Memory B cell (primary cell): ENCODE measurements at places on chromosomes 7 and 10.

GRCh38 chr7:150823043-150823442 is 22.5 kb downstream of the TMEM176A start:
- no peak for DNase-seq

GRCh38 chr7:157010588-157011332 is at the start of gene MNX1:
Gene MNX1 (minus strand): TSS chr7:157010663. CDS start chr7:157010350, 313 bp downstream.
- no peak for DNase-seq

DNA sequence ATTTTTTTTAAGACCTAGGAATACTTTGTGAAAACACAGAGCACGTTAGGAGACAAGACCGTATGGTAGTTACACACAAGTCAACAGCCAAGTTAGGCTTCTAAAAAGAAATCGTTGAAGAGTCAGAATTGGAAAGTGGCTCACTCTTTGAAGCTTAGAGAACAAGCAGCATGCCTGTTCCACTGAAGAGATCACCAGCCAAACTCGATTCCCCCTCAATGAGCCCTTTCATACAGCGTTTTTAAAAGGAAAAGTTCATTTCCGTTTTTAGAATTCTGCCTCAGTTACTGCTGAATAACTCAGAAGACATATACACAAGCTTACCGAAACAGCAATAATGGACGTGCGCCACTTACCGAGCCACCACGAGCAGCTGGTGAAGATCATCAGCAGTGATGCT is 41.0 kb downstream of the MCMBP start:
- DNase-seq: no peak

DNA sequence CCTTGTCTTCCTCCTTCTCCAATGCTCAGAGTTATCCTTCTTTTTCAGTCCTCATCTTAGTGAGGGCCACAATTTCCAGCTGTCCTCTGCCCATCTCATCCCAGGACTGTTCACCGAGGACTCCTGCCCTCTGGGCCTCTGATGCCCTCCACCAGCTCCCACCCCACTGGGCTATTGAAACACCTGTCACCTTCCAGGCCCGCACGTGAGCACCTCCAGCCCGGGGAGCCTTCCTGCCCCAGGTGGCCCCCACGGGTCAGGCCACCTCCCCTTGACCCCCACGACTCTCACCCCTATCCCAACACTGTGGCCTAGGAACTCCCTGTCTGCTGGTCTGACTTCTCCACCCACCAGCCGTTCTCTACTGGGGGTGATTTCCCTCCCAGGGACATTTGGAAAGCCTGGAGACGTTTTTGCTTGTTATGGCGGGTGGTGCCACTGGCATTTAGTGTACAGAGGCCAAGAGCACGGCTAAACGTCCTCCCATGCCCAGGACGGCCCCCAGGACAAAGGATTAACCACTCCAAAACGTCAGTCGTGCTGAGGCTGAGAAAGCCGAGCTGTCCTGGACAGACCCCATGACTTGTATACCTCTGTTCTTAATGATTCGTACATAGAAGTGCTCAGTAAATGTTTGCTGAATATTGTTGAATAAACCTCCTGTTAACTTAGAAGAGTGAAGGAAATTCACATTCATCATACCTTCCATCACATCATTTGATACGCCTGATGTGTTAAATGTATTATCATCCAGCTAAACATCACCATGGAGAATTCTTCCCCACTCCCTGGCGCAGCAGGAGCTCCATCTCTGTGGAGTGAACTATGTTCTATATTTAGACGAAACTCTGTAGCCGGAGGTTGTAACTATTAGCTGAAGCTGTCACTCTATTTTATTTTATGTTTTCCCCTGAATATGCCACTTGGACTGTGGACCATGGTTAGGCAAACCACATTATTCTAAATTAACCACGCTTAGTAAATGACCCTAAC is 270.1 kb upstream of the SHH start:
- DNase-seq: no peak

DNA sequence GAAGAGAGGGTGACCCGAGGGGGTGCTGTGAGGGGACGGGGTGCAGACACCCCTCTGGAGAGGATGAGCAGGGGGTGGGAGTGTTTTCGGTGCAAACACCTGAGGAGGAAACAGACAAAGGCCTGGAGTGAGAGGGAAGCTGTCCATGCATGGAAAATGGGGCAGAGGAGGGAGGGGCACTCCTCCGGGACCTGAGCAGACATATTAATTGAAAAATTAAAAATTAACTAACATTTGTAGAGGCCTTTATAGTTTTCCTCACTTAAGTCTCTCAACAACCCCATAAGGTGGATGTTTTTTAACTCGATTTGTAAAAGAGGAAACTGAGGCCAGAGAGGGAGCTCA is 1.2 kb downstream of the VPS37D start:
- no peak for DNase-seq

DNA sequence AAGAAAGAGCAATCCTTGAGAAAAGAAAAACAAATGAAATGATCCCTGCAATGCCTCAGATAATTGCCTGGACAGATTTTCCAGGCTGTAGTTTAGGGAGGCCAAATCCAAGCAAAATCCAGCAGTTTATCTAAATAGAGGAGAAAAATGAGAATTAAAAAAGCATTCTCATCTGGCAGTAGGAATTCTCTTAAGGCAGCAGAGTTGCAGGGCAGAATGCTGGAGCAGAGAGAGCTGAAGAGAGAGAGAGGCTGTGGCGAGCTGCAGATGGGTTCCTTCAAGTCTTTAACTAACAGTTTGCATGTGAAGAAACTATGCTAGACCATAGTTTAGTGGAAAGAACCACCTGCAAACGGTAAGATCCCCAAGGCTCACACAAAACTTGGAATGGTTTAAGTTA is 6.0 kb upstream of the LIPA start:
- DNase-seq: no peak

DNA sequence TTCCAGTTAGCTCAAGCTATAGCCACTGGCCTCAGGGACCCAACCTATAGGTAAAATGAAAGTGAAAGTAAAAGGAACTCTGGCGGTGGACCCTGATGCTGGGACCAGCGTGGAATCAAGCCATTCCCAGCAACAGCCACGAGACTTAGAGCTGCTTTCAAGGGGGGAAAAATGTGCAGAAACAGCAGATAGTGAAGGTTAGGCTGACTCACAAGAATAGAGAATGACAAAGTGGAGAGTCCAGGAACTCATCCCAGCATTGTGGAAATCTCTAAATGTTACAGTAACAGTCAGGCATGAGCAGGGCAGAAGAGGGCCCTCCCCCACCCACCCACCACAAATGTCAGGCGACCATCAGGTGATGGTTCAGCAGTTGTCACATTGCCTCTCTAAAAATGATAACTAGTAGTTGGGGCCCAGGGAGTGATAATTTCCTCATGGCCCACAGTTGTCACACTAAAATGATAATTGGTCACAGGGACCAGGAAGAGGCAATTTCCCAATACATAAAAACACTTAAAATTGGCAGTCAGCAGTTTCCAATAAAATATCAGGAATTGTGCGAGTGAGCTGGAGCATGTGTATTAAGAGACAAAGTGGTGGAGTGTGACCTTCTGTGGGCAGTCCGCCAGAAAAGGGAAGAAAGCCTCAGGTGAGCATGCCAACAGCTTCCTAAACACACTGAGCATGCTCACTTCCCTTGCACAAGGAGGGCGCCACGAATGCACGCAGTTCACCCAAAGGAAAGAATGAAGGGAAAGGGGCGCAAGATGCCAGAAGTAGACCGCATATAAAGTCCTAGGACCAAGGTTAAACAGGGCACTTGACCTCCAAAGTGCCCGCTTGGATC is 129.8 kb upstream of the PPP1R3A start:
- no peak for DNase-seq

- DNase-seq: peak; percentile 53
Measured at GRCh38 chr10:114544045-114544659, 113.9 kb downstream of the ABLIM1 start.

GRCh38 chr7:26930201-26930600 is 65.8 kb upstream of the SKAP2 start:
- no peak for DNase-seq

- no peak for DNase-seq
Measured at GRCh38 chr7:131483586-131483985, 72.8 kb downstream of the PODXL start.

DNA sequence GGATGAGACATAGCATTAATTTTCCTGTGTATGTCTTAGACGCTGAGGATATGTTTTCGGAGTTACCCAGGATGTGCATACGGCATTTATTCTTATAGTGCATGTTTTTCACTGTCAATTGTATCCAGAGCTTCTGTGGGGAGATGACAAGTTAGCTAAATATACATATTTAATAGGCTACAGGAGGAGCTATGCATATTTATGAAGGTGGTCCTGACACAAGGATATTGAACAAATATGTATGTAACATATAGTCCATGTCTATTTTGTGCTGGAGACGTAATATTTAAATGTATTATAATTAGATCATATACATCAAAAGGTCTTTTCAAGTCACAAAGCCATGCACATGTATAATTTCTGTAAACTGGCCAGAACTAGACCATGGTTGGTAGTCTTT is 16.0 kb downstream of the IL6 start:
- DNase-seq: no peak

GRCh38 chr10:102384053-102384452 is 11.5 kb upstream of the NFKB2 start:
- DNase-seq: no peak

GRCh38 chr7:158401295-158401694 is 186.3 kb downstream of the PTPRN2 start:
- no peak for DNase-seq

DNA sequence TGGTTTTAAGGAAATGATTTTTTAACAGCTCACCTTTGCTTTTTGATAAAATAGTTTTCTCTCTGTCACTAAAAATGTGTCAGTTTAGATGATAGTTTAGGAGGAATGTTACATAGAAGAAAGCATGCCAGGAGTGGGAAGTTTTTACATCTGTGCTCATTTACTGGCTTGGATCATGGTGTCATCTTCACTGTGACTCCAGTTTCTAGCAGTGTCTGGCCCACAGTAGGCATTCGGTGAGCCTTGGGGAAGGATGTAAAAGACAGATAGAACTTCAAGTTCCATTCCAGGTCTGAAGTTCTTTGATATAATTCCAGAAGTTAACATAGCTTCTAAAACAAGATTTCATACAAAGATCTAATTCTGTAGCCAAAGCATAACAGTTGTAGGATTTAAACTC is 259.2 kb downstream of the BICC1 start:
- DNase-seq: no peak

DNA sequence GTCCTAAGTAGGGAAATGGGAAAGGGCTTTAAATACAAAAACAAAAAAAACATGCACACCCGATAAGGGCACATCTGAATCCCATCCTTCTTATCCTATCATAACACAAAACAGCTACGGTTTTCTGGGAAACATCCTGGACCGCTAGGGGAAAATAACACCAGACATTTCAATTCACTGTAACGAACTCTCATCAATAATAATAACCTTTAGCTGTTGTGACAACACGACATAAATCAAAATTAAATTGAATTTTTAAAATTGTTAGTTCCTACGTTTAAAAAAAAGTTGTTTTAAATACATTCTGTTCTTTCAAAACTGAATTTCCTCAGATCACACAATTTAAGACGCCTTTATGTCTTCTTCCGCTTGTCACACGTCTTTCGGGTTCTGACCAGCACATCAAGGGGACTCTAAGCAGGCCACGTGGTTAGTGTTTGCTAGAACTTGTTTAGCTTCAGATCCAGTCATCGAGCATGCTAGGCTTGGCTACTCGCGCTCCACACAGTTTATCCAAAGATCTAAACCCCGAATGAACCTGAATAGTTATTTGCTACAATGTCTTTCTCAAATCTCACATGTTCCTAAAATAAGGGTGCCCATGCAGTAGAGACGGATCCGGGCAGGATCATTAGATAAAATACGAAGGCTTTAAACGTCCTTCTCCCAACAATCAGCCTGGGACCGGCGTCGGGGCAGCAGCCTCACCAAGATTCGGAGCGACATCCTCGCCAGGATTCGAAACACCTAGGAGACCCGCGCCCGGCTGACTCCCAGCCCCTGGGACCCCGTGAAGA is 839 bp downstream of the IKZF5 start:
- DNase-seq: peak; percentile 14

GRCh38 chr7:150357270-150357669 is 11.4 kb upstream of the REPIN1 start:
- DNase-seq: no peak

DNA sequence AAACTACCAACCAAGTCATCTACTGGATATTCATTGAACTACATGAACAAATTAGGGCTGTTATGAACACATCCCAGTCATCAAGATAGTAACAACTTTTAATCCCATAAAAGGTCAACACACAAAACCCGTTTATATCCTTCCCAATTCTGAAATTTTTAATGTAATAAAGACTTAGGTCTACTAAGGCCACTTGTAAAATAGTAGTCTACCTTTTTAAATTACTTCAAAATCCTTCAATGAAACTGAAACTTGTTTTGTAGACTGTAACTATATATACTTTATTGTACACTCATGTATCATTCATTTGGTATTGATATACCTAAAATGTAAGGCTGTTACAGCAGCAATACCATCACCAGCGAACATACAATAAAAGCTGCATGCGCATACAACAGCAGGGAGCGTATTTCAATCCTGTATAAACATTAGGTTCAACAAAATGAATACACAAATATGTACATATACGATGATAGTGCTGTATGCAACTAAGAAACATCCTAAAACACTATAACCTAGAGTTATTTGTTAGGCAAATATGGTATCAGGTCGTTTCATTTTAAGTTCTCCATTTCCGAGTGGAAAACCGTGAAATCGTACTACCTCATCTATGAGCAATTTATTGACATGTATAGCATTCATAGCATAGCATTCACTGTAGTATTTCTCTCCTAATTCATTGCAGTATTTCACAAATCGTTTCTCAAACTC is 973 bp downstream of the ATAD1 start:
- no peak for DNase-seq

GRCh38 chr7:83976302-83976701 is 218.3 kb downstream of the SEMA3A start:
- no peak for DNase-seq

- DNase-seq: peak; percentile 38
Measured at GRCh38 chr7:100799037-100799896, 28.1 kb downstream of the EPHB4 start.

DNA sequence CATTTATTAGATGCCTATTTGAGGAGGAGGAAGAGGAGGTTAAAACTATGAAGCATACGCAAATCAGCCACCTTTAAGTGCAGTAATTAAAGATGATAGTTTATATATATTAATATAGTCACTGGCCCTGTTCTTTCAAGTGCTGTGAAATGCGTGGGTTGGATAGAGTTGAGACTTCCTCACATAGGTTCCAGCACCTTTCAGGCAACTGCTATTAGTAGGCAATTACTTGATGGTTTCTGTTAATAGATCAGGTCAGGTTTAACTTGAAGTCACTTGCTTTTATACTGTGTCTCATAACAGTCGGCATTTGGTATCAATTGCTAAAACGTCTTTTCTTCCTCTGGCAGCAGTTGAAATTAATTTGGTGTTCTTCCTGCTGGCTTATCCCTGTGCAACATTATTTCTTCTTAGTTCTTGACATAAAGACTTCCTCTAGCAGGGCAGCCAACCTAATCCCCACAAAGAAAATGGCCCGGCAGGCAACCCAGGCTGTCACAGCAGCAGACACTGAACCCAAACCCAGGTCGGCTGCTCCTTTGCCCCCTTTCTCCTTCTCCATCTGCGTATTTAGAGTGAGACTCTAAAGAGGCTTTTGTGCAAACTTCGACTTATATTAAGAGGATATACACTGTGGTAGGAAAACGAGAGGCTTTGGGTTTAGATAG is 35.3 kb upstream of the BET1 start:
- no peak for DNase-seq

GRCh38 chr7:91066627-91067026 is 197.6 kb upstream of the FZD1 start:
- DNase-seq: no peak
